ENCODE measurements at places on chromosomes 5 and 9.

DNA sequence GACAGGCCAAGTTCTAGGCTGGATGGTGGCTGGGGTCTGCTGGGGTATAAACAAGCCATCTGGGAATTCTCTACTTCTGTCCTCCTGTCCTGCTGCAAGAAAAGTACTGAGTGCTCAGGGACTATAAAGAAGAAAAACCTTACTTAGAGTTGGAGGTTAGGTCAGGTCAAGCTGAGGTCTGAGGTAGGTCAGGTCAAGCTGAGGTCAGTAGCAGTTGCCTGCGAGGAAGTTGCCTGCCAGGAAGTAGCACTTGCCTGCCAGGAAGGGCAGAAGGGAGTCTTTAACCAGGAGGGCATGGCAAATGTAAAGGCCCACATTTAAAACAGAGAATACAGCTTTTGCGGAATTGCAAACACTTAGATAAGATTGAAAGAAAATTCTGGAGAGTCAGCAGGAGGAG, 51.3 kb upstream of the PRLR start:
- no peak for DNase-seq

DNA sequence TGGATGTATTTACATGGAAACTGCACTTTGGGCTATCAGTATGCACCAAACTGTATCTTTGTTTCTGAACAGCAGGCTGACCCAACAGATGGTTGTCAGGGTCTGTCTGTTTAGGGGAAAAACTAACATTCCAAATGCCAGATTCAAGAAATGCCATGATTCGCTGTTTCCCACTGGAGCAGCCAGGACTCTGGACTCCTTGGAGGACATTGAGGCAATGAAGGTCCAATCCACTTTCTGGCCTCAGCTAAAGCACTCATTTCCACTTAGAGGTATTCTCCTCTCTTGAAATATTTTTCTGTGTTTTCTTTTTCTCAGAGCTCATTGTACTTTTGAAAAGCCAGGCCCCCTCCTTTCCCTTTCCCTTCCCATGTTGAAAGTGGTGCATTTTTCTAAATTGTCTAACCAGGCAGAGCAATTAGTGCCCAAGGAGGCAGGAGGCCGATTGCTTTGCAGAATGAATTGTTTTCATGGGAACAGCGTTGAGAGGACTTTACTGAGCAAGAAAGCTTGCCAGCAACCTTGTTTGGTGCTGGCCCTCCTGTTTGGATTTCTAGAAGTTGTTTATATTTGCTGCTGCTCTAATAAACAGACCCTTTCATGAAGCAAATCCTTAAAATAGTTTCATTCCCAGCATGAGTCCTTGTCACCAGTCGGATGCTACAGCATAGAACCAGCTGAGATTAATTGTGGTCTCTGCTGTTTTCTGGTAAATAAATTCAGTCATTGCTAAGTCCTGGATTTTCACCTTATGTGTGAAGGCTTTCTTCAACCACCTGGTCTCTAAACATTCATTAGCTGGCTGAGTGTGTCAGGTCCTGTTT, 132.8 kb upstream of the TAF11L2 start:
- no peak for DNase-seq

- DNase-seq, result no peak
These were observed 55.3 kb downstream of the RANBP17 start for GRCh38 chr5:170917113-170917512.

DNA sequence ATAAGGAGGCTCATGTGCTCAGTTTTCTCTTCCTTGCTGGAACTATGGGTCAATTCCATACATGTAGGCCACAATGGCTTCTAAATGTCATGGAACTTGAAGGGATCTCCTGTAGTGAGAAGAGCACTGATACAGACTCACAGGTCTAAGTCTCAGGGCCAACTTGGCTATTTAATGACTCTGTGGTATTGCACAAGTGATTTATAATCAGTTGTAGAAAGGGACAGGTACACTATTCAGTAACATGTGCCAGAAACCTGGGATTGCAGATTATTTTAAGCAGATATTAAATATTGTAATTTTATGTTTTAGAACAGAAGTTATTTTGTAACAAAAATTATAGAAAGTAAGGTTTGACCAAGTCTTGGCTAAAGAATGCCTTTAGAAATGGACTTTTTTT, 241.5 kb upstream of the PIK3R1 start:
- no peak for DNase-seq

- no peak for DNase-seq
These were observed 68.1 kb downstream of the UBE2R2 start for GRCh38 chr9:33884856-33885701.

DNA sequence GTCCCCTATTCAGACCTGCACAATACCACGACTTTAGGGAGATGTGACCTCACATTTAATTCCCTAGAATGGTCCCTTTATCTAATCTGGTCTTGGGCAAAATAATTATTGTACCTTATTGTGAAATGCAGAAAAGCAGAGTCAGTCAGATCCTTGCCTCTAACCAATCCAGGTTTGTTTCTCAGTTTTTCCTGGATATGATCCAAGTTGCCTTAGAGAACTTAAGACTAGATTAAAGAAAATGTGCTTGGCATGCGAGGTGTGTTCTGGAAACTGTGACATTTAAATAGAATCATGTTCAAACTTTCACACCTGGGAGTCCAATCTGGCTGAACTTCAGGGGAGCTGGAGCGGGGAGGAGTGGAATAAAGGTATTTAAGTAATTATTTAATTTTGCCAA, 696.2 kb downstream of the DNAH5 start:
- no peak for DNase-seq

- no peak for DNase-seq
These were observed 92.7 kb upstream of the SAP30L start for GRCh38 chr5:154352960-154353548.

DNA sequence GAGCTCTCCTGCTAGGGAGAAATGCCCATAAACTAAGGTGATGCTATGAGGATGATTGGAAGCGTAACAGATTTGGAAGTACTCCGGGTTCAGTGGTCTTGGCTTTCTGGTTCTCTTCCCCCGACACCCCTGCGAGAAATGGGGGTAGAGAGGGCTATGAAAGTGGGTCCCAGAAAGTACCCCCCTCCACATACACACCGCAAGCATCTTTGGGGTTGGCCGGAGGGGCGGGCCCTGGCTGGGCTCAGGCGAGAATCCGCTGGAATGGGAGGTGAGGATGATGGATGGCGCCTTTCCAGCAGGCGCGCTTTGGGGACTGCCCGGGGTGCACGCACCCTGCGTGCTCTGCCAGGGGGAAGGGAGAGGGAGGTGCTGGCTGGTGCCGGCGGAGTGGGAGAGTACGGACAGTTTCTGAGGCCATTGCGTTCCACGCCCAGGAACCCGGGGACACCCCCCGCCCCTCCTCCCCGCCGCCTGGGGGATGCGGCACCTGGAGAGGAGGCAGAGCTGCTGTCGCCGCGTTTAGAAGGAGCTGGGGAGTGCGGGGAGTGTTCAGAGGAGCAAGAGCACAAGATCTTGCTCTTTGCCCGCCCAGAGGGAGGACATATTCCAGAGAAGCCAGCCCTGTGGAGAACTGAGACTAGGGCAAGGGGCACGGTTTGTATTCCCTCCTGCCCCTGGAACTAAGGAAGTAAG, 1.9 kb downstream of the PCSK5 start:
- DNase-seq, result no peak

GRCh38 chr5:176916337-176916736, 17.2 kb upstream of the HK3 start:
- DNase-seq, result no peak

- no peak for DNase-seq
These were observed 141.0 kb downstream of the CDK5RAP2 start for GRCh38 chr9:120438836-120439546.

GRCh38 chr5:665956-666711, 27.0 kb downstream of the TPPP start:
- DNase-seq, result no peak

- peak; percentile 69 for DNase-seq
These were observed 698 bp upstream of the SEC24A start for GRCh38 chr5:134647750-134648424.

- no peak for DNase-seq
These were observed 419.9 kb downstream of the CCDC171 start for GRCh38 chr9:15972760-15973159.

DNA sequence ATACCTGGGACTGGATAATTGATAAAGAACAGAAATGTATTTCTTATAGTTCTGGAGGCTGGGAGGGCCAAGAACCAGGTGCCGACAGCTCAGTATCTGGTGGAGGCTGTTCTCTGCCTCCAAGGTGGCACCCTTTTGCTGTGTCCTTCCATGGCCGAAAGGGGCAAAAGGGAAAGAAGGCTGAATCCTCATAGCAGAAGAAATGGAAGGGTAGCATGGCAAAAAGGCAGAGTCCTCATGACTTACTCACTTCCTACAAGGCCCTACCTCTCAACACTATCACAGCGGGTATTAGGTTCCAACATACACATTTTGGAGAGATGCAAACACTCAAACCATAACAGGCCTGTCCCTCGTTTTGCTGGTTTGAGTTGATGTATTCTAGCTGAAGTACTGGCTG, 25.1 kb upstream of the MED10 start:
- no peak for DNase-seq

- no peak for DNase-seq
These were observed 17.5 kb downstream of the DAP start for GRCh38 chr5:10743526-10743925.

All from HS-5 (cell line).